Neural crest cell (in vitro differentiated cells): ENCODE measurements at places on chromosomes 5 and 9. TPM values are rescaled to one million over a fixed set of nuclear protein-coding genes. Genes with fewer than 3 reads are reported as not detected.

DNA sequence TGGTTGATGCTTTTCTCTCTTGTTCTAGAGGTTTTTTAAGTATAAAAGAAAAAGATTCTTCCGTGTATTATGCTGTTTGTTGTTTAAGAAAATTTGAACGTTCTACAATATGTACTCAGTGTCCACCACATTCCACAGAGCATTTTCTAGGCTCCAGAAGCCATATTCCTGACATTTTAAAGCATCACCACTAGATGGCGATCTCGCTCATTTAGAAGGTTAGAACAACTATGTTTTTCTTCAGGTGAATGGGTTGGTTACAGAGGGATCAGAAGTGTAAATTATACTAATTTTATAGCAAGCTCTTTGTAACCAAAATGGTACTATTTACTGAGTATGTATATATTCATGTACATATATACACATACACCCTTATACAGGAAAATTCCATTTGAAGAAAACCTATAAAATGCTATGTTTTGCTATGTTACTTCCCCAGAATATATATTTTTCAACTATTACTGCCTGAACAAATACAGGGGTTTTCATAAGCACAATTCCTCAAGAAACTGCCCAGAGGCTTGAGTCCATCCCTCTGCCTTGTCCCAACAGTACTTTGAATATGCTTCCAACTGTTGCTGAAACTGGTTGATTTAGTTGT, 284.3 kb downstream of the CCDC171 start:
- no peak overlapping the region for H3K4me3 ChIP-seq
- peak; percentile 66 for DNase-seq
- H3K36me3 ChIP-seq: no peaks in the 10 kb centered on the region
- peaks cover 4% of the 10 kb centered on the region for H3K4me1 ChIP-seq

DNA sequence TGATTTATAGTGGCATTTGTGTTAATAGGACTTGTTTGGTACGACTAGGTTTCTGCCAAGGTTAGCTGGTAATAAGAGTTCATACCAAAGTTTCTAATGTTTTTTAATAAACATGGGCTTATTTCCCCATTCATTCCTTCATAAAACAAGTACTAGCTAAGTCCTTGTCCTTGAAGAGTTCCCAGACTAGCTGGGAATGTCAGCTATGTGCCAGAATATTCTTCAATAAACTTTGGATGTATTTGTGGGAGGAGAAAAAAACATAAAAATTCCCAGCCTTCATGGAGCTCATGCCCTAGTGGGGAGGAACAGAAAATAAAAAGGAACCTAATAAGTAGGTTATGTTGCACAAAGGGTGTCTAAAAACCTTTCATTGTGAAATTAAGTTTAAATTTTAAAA, 176.9 kb downstream of the DENND1A start:
- H3K4me1 ChIP-seq: peaks cover 11% of the 10 kb centered on the region
- no peak overlapping the region for H3K4me3 ChIP-seq
- peaks cover 2% of the 10 kb centered on the region for H3K27me3 ChIP-seq
- no peak overlapping the region for H3K27ac ChIP-seq
- H3K36me3 ChIP-seq: no peaks in the 10 kb centered on the region

- no peak overlapping the region for H3K27ac ChIP-seq
- no peak for DNase-seq
- no peak overlapping the region for H3K4me3 ChIP-seq
- H3K27me3 ChIP-seq: no peaks in the 10 kb centered on the region
- no peaks in the 10 kb centered on the region for H3K36me3 ChIP-seq
- no peaks in the 10 kb centered on the region for H3K4me1 ChIP-seq
Measured at GRCh38 chr9:80218328-80218727, 646.6 kb downstream of the TLE4 start.

- no peak overlapping the region for H3K4me3 ChIP-seq
- H3K27me3 ChIP-seq: peaks cover 3% of the 10 kb centered on the region
- no peak for DNase-seq
- H3K4me1 ChIP-seq: peaks cover 5% of the 10 kb centered on the region
- H3K36me3 ChIP-seq: no peaks in the 10 kb centered on the region
Measured at GRCh38 chr5:2699686-2700085, 51.8 kb downstream of the IRX2 start.

DNA sequence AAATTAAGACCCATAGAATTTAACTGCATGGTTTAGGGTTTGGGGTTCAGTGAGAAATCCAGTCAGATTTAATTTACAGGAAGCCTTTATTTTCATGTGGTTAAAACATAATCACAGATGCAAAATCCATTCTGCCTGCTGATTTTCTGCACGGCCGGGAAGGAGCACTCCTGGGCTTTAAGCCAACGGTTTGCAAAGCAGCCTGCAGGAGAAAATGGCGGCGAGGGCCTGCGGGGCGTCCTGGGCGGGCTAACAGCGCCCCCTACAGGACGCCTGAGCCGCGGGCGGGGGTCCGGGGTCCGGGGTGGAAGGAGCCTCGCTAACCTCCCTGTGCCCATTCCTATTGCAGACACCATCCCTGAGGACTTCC, 47.6 kb downstream of the THBS4 start:
- no peak overlapping the region for H3K27ac ChIP-seq
- DNase-seq: peak; percentile 33
- H3K27me3 ChIP-seq: no peaks in the 10 kb centered on the region
- no peak overlapping the region for H3K4me3 ChIP-seq
- no peaks in the 10 kb centered on the region for H3K36me3 ChIP-seq

GRCh38 chr5:139910036-139910435, 114.4 kb downstream of the PSD2 start:
- no peaks in the 10 kb centered on the region for H3K4me1 ChIP-seq
- H3K27me3 ChIP-seq: peaks cover 22% of the 10 kb centered on the region
- DNase-seq: no peak
- no peaks in the 10 kb centered on the region for H3K36me3 ChIP-seq
- no peak overlapping the region for H3K27ac ChIP-seq

- no peak overlapping the region for H3K4me3 ChIP-seq
- DNase-seq: no peak
- H3K36me3 ChIP-seq: no peaks in the 10 kb centered on the region
- no peaks in the 10 kb centered on the region for H3K4me1 ChIP-seq
- no peak overlapping the region for H3K27ac ChIP-seq
- no peaks in the 10 kb centered on the region for H3K27me3 ChIP-seq
Measured at GRCh38 chr9:89963280-89963679, 358.5 kb downstream of the GADD45G start.

- no peak overlapping the region for H3K4me3 ChIP-seq
- H3K27me3 ChIP-seq: no peaks in the 10 kb centered on the region
- no peaks in the 10 kb centered on the region for H3K36me3 ChIP-seq
- no peak overlapping the region for H3K27ac ChIP-seq
Measured at GRCh38 chr9:136493567-136493971, 10.7 kb upstream of the SEC16A start.

DNA sequence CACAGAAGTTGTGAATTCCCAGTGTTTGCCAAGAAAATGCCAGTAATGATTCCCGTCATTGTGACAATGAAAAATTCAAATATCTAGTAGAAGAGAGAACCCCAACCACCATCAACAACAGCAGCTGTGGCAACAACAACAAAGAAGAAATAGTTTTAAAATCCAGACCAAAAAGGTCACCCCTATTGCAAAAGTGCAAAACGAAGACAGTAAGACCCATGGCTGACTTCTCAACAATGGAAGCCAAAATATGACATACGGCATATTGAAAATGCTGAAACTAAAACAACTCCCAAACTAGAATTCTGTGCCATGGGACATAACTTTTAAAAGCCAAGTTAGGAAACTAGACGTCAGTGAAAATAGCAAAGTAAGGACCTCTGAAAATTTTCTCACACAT, 270.6 kb downstream of the IRX2 start:
- H3K27me3 ChIP-seq: no peaks in the 10 kb centered on the region
- H3K36me3 ChIP-seq: peaks cover 18% of the 10 kb centered on the region
- H3K4me3 ChIP-seq: no peak overlapping the region
- H3K27ac ChIP-seq: no peak overlapping the region
- peaks cover 14% of the 10 kb centered on the region for H3K4me1 ChIP-seq

Gene SPATA6L
- total RNA-seq: 0.44 and 1.3 TPM in 2 replicates

Gene NIPAL4
- not detected in 2 replicates for total RNA-seq

Gene NIPBL
- 66.3 and 67.8 TPM in 2 replicates for total RNA-seq

Gene TRIM36
- total RNA-seq: 18.9 and 22.9 TPM in 2 replicates

Gene SET
- total RNA-seq: 891 and 930 TPM in 2 replicates

Gene CTXN3
- total RNA-seq: not detected in 2 replicates

Gene PCDHA8
- 1.9 and 2.3 TPM in 2 replicates for total RNA-seq
